SK-N-SH treated with all-trans-retinoic acid at 6 μM for 48 hours (cell line): ENCODE measurements at places on chromosomes 1 and 21.
A peak's percentile ranks its signal among the peaks of the same experiment; 100 is the strongest.

DNA sequence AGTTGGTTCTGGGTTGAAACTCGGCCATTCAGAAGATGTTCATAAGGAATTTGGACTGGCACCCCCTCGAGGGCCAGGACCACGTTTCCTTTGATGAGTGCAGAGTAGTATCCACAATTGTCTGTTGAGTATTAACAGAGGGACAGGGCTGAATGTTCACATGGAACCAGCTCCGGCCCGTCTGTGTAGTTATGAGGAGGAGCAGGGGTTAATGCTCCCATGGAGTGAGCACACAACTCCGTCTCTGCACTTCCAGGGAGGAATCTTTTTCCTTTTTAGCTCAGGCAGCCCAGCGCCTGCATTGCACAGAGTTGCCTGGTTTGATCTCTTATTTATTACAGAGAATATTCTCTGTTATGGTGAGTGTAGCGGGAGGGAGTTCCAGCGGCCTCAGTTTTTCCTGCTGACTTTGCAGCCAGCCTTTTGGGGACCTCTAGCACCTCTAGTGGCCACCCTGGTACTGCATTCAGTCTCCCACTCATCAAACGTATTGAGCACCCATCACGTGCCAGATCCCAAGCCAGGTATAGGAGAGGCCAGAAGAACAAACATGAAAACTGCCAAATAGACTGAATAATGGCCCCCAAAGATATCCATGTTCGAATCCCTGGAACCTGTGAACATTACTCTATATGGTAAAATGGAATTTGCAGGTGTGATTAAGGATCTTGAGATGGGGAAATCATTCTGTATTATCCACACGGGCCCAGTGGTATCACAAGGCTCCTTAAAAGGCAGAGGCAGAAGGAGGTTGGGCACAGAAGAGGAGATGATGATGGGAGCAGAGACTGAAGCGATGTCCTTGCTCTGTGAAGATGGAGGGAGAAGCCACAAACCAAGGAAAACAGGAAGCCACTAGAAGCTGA, 167.7 kb upstream of the CSF3R start:
- ATAC-seq = peak; percentile 82

DNA sequence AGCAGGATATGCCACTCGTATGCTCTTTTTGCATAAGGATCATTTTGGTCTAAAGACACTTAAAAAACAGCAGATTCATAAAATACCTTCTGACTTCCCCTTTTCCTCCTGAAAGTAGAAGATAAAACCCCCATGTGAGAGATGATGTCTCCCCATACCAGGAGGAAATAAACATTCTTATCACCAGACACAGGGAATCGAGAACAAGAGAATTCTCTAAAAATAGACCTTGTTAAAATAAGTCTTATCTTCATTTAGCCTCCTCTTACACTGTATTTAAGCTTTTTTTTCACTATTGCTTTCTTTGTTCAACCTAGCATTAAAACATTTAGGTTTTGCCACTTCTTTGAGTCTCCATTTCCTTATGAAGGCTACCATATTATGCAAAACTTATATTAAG, 709.3 kb downstream of the KCNT2 start:
- ATAC-seq = no peak

DNA sequence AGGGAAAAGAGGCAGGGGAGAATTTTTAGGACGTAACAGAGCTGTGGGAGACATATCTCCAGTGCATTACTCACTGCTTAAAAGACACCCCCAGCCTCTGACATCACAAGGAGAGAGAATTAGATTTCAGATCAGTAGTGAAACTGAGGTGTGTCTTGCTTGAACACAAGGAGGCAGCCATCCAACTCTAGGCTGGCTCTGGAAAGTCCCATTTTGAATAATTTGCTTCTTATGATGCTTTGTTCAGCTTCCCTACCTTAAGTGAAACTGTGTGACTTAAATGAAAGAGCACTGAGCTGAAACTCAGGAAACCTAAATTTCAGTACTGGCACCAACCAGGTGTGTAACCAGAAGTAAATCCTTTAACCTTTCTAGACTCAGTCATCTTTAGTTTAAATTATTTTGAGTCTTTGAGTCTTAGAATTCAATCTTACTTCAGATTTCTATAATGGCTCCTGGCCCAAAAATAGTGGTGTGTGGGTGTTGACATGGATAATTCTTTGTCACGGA, 251.6 kb upstream of the SGIP1 start:
- peak; percentile 82 for ATAC-seq

DNA sequence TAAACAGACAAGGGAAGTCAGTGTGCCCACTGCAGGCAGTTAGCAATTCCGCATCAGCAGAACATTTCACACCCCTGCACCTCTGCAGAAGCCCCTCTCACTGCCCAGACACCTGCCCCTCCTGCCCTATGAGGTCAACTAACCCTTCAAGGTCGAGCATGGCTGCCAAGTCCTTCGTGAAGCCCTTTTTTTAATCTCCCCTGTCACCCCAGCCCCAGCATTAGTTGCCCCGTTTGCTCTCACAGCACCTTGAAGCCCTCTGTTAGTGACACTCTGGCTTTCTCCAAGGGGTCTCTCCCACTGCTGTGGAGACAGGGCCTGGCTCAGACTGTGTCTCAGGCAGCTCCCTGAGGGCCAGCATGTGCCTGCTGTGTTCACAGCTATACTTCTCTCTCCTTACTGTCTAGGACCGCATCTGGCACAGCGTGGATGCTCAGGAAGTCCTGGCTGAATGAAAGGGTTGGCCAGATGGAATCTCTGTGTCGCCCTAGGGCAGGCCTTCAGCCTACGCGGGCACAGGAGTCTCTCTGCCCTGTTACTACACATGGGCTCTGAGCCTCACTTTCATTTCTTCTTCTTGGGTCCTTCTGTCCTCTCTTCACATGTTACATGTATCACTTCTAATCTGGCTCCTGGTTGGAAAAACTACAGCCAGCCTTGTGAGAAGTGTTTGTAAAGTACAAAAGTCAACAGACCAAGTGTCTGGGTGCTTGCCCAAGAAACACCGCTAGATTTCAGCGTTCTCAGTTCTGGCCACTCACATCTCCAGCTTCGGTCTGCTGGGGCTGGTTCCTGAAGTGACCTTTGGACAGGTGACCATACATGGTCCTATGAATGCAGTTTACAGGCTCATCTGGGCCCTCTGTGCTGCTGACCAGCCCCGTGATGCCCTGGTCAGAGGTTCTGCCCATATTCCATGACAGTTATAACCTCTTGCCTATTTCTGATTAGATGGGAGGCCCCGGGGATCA, 19.7 kb downstream of the SLC2A1 start:
- ATAC-seq = no peak

- ATAC-seq = peak; percentile 24; the same call in 1 of the 3 replicates
Observed at GRCh38 chr1:219283541-219283940, 109.9 kb downstream of the LYPLAL1 start.

DNA sequence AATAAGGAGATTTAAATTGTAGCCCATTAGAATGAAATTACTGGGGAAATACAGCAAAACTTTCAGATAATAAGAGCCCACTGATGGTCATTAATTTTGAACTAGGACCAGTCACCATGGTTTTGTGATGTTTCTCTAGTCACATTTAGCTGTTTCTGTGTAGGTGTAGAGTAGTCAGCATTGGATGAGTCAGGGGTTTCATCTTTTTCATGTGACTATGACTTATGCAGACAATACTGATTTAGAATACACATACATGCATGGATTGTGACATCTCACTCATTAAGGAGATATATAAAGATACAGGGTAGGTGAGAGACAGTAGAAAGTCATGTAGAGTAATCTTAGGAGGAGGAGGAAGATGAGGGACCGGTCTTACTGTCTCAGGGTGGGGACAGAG, 1192.7 kb downstream of the KCNT2 start:
- ATAC-seq = no peak

- no peak for ATAC-seq
Observed at GRCh38 chr1:88104236-88104635, 579.8 kb upstream of the PKN2 start.

GRCh38 chr1:106722466-106722865, 334.0 kb upstream of the PRMT6 start:
- no peak for ATAC-seq

DNA sequence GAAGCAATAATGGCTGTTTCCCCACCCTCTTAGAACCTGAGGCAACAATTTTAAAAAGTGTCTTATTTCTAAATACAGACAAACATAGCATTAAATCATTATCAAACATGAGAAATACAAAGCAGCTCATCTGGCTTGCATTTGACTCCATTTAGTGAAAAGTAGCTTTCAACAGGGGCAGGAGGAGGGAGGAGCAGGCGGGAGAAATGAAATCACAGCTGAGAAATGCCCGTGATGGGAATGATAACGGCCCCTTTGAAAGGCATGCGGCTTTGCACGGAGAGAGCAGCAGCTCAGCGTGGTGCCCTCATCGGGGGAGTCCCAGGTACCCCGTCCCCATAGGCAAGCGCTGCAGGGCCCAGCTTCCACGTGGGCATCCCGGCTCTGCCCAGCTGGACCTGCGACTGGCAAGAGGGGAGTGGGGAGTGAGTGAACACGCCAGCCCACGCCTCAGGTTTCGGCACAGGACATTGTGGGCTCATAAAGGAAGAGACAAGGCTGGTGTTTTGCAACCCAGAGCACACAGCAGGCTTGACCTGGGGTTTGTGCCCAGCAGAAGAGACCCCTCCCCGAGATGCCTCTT, 134.6 kb downstream of the NPHP4 start:
- no peak; the same call in 2 of the 3 replicates for ATAC-seq

DNA sequence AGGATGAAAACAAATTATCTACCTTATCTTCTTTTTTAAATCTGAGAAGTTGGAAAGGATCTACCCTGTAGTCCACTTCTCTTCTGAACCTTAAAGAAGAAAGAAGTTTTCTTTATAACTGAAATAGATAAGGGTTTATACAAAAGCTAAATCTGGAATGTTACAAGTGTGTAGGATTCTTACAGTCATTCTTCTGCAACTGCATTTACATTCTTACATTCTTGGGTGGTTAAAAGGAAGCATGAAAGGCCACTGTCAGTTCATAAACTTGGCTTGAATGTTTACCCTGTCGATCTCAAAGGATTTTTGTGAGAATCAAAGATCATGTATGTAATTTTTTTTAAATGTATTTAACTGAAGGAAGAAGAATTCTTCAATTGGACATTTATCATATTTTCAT, 142.1 kb upstream of the BRINP3 start:
- ATAC-seq = peak; percentile 56

GRCh38 chr1:110234691-110235090, 24.6 kb downstream of the KCNC4 start:
- ATAC-seq = no peak; the same call in 2 of the 3 replicates

DNA sequence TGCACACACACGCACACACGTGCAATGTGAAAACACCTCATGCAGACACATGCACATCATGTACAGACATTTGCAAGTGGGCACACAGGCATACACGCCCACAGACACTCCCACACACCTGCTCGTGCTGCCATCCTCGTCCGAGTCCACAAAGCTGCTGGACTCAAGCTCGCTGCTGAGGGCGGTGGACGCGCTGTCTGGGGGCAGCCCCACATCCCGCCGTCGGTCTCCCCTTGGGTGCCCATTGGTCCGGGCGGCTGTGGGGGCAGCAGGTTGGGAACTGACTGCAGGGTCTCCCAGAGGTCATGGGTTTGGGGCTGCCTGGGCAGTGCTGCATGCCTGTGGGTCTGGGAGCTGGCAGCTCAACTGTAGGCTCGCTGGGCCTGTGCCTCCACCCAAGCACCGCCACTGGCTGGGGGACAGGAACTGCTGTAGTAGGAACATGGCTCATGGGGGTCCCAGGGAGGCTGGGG, 7.6 kb downstream of the DVL1 start:
- no peak for ATAC-seq

GRCh38 chr1:205915354-205915990, 27.8 kb downstream of the SLC26A9 start:
- ATAC-seq = no peak

DNA sequence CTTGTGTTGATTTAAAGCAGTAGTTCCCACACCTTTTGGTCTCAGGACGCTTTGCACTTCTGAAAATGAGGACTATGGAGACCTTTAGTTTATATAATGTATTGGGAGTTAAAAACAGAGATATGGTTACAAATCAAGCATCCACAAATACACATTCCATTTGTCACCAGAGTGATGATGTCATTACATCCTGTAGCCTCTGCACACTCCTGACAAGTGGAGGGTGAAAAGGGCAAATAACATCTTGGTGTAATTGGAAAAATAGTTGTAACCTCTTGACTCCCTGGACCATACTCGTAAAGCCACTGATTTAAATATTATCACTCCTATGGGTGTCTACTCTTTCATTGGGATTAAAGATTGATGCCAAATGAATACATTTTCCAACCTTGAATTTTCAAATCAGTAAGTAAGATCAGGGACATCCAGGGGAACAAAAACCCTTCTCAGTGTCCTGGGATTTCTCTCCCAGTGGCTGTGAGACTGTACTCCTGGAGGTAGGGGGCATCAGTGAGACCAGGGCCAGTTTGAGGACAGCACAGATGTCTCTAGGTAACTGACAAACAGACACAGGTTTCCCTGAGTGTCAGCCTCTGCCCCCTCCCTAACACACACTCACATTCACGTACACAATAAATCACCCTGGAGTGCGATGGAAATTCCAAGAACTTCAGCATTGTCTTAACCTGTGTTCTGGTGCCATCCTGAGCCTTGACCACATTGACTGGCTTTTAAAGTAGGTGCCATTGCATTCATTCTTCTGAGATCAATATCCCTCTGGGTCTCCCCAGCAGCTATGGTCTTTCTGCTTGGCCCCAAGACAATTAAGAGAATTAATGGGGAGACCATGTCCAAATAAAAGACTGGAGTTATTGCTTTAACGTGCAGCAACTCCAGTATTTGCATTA, 63.0 kb downstream of the NR5A2 start:
- peak; percentile 30; the same call in 1 of the 3 replicates for ATAC-seq

DNA sequence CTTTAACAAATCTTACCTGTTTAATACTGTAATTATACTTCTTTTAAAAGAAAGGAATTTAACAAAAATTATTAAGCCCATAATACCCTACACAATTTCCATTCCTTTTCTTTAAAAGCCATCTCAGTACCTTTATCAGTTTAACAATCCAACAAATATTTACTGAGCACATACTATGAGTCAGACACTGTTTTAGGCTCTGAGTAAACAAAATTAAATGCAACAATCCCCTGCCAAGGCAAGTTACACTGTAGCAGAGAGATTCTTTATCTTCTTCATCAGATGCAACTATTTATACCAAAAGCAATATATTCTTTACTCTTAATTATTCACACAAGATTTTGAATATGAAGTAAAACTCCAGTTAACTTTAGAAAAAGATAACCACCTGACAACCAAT, 12.0 kb downstream of the DENND1B start:
- ATAC-seq = no peak

DNA sequence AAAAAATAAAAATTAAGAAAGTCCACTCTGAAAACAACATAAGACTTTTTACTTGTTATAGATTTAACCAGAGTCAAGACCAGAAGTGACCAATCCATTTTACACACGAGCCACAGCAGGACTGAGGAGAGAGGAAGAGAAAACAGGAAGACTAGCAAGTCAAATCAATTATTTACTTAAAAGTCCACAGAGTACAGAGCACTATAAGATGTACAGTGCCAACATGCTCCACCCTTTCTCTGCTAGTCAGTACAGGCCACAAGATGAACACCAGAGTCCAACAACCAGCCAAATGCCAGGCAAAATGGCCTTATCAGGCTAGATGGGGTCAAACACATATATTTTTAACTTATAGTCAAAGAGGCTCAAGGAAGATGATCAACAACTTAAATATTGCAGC, 19.5 kb downstream of the LUZP1 start:
- ATAC-seq = peak; percentile 97

- no peak for ATAC-seq
Observed at GRCh38 chr1:153495536-153495935, 35.1 kb upstream of the S100A7 start.
